ENCODE measurements at places on chromosomes 4 and X. TPM values are rescaled to one million over a fixed set of nuclear protein-coding genes. Genes with fewer than 3 reads are reported as not detected.

GRCh38 chrX:118730500-118731247 is 3.3 kb downstream of the IL13RA1 start:
- no peak for DNase-seq

GRCh38 chr4:24476282-24476681 is 108.1 kb downstream of the DHX15 start:
- DNase-seq, result no peak

The VCX gene
- not detected for total RNA-seq

The SSX2B gene
- not detected for total RNA-seq

DNA sequence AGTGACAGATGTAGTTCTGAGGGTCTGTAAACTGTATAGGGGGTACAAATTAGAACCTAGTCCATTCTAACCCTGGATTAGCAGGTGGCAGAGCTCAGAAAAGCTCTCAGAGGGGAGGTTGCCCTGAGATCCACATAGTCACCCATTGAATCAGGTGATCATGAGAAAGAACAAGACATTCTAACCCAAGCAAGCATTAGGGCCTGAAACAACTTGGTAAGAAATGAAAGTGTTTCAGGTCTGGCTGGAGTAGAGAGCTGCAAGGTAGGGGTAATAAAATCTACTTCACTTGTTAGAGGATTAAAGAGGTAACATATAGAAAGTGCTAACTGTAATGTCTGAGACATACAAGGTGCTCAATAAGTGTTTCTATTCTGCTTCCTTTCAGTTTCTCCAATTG is 8.8 kb upstream of the BMP2K start:
- no peak for DNase-seq

DNA sequence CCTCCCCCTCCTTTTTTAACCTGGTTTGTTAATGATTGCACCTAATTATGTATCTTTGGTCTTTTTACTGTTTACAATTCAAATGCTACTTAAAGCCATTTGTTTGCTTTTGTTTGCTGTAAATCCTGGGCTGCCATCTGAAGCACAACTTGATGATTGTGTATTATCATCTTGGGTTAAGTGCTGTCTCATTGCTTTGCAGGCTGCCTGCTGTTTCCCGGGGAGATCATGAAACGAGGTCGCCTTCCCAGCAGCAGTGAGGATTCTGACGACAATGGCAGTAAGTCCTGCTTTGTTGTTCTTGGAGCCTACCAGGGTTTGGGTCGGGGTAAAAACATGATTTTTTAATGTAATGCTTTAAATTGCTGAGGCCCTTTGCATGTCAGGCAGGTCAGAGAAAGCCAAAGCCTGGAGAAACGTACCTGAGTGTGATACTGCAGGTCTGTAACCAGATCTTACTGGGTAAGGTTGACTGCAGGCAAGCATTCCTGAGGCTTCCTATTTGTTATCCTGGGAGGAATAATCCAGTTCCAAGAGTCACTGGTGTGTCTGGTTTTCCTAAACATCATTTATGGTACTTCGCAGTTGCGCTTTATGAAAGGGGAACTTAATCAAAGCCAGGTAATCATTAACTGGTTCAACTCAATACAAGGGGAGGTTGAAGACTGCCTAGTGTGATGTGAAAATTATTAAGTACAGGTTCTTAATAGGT is 22.2 kb downstream of the JADE1 start:
- DNase-seq, result no peak

GRCh38 chrX:13198056-13198761 is 121.6 kb downstream of the ATXN3L start:
- no peak for DNase-seq

- DNase-seq, result no peak
Observed at GRCh38 chr4:55849724-55850123, 3.7 kb upstream of the EXOC1 start.

DNA sequence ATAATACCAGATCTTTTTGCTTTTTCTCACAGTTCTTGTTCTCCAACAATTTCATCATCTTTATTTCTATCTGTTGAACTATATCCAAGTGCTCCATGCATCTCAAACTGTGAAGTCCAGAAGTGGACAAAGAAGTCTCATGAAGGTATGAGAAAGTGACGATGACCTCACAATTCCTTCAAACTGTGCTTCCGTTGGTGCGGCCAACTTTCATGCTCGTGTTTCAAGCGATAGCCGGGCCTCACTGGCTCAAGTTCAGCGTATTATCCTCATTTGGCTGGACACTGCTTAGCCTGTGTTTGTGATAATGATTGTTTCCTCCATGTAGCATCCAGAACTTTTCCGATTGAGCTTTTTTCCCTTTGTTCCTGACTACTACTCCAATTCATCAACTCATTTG is 143.1 kb downstream of the PALLD start:
- DNase-seq, result no peak

GRCh38 chr4:8316251-8316771 is 46.8 kb downstream of the HTRA3 start:
- no peak for DNase-seq

The USP17L20 gene
- not detected for total RNA-seq

- no peak for DNase-seq
Observed at GRCh38 chrX:86845101-86845500, 672.5 kb upstream of the KLHL4 start.

All from breast epithelium (tissue), 4 donors.